ENCODE measurements at places on chromosomes 11 and 22.

DNA sequence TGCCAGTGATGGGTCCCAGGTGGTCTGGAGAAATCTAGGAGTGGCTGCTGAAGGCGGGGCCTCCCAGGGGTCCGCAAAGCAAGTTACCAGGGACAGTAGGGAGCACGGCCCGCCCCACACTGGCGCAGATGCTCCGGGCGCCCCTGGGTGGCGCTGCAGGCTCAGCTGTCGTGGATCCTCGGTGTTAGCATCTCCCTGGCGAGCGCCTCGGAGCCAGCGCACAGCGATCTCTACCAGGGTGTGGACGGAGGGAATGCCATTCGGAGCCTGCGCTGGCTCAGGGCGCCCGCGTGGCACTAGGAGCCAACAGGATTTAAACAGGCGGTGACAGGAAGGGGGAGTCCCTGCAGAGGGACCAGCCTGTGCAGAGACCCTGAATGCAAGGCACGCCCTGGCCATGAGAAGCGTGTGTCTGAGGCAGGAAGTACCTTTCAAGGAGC, 20.2 kb downstream of the FADS3 start:
- peak; percentile 56 for DNase-seq

- no peak for DNase-seq
Observed at GRCh38 chr11:64799623-64800302, 3.3 kb downstream of the MAP4K2 start.

- no peak for DNase-seq
Observed at GRCh38 chr11:64361659-64362058, 2.7 kb downstream of the RPS6KA4 start.

GRCh38 chr11:27545946-27546345, 39.4 kb upstream of the LIN7C start:
- no peak for DNase-seq

- no peak for DNase-seq
Observed at GRCh38 chr11:122703541-122704272, 48.2 kb downstream of the UBASH3B start.

DNA sequence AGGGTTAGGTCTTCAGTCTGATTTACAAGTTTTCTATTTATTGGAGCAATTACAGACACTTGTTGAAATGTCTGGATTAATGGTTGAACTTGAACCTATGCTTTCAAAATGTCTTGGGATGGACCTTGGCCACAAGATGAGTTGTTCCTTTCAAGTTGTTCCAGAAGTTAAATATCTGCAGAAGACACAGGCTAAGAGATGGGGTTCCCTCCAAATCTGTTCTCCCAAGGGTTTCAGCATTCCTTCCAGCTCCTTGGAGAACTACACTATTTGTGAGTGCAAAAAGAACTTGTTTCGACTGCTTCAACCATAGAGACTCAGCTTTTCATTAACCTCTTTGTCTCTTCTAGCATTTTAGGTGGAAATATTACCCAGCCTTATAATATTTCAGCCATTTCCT, 189.0 kb upstream of the BLID start:
- DNase-seq = no peak

DNA sequence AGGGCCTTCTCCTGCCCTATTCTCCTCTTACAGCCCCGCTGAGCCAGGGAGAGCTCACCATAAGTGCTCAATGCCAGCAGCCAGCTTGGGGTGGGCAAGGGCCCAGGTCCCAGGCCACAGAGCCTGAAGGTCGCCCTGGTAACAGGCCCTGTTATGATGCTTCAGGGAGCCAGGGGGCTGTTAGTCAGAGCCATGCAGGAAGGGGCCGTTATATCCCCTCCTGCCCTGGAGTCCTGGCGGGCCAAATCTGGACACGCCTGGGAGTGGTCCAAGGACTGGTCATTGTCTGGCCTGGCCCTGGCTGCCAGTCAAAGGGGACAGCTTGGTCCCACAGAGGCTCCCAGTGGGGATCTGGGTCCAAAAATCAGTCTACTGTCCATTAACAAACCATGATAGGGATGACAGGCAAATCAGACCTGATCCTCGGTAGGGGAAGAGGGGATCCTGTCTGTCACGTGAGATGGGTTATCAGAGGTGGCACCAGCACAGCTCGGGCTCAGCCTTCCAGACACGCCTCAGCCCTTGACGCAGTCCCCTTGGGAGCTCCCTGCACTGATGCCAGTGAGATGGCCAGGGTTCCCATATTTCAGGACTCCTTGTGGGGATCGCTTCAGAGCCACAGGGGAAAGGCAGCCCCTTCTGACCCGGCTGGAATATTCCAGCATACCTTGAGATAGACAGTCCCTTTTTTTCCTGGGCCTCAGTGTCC, 55.9 kb downstream of the LRRC32 start:
- no peak for DNase-seq

DNA sequence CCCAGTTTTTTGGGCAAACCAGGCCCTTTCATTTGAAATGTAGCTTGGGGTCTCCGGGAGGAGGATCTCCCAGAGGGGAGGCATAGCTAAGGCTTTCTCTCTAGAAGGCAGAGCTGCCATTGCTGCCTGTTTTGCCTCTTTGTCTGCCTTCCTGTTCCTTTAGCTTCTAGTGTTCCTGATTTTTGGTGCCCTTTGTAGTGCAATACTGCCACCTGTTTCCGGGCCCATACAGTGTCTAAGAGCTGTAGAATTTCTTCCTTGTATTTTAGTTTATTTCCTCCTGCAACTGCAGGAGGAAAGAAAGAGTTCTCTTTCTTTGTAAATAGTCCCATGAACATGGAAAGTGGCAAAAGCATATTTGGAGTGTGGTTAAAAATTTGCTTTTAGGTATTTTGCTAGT, 19.3 kb upstream of the GLYATL1 start:
- no peak for DNase-seq

DNA sequence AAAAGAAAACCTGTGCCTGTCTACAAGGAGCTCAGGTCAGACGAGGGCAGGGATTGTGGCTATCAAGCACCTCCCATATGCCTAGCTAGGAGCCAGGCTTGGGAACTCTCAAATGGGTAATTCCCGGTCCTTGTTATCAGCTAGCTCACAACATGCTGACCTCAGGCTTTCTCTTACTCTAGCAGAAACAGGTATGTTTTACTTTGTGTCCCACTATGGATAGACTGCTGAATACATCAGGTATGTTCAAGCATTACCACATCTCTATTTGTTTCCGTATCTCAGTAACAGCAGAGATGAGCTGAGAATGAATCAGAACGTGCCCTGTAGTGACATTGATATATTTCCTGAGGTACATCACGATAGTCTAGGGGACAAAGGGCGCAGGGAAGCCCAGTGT, 29.4 kb downstream of the SHISA8 start:
- DNase-seq = no peak

GRCh38 chr11:121328176-121328966, 35.8 kb downstream of the SC5D start:
- no peak for DNase-seq

GRCh38 chr22:30212996-30213441, 33.5 kb downstream of the LIF start:
- no peak for DNase-seq

GRCh38 chr11:15909937-15910598, 446.3 kb downstream of the SOX6 start:
- no peak for DNase-seq

DNA sequence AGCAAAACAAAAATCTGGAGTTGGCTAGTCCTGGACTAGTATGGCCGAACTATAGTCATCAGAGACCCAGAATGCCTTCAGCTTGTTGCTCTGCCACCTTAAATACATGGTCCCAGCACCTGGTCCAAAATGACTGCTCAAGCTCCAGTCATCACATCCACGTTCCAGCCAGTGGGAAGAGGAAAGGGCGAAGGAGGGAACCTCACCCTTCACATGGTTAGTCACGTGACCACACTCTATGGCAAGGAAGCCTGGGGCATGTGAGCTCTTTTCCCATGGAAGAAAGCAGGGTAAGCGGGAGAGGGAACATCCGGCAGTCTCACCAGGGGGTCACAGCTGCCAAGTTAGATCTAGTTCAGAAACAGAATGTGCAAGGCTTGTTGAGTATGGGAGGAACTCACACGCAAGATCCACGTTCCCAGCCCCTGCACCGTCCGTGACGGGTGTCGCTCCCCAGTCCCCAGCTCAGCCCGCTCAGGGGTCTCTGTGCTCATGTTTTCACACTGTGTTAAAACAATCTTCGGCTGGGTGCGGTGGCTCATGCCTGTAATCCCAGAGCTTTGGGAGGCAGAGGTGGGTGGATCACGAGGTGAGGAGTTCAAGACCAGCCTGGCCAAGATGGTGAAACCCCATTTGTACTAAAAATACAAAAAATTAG, 1.9 kb upstream of the ANO9 start:
- no peak for DNase-seq

- DNase-seq = peak; percentile 51
Observed at GRCh38 chr22:35541254-35541748, 670 bp downstream of the RASD2 start.

DNA sequence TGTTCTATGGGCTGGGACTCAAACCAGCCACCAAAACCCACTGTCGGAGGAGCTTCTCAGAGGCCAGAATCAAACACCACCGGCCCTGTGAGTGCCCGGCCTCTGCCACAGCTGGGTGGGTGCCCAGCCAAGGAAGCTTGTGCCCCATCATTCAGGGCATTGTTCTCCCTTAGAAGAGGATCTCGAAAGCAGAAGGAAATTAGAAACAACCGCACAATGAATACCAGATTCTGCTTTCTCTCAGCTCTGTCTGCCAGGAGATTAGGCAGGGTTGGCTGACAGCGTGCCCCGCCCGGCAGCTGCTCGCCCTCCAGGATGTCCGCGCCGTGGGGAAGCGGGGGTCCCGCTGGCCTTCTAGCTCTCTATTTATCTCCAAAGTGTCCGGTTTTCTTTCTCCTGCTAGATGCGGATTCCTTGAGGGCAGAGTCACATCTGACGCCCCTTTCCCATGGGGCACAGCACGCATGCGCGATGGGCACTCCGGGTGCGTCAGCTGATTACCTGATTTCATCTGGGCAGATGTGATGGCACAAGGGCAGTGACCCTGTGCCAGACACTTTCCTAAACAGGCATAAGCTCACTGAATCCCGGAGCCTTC, 25.5 kb downstream of the SCGB1A1 start:
- DNase-seq = peak; percentile 59

DNA sequence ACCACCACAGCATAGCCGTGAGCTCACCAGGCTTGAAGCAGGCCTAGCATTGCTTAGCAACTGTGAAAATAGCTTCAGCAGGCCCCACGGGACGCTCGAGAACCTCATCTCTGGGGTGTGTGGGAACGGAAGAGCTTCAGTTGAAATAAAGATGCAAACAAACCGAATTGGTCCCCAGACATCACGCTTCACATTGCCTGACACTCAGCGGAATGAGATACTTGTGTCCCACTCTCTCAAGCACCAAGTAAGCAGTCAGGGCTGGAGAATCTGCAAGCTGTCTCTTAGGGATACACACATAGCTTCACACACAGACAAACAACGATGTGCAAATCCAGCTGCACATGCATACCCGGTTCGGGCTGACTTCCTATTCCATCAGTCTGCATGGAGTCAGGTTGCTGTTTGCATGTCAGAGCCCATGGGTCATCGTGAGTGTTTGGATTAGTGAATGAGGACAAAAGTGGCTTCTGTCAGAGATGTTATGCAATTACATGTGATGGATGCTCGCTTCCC, 205.7 kb downstream of the SNX19 start:
- DNase-seq = no peak

DNA sequence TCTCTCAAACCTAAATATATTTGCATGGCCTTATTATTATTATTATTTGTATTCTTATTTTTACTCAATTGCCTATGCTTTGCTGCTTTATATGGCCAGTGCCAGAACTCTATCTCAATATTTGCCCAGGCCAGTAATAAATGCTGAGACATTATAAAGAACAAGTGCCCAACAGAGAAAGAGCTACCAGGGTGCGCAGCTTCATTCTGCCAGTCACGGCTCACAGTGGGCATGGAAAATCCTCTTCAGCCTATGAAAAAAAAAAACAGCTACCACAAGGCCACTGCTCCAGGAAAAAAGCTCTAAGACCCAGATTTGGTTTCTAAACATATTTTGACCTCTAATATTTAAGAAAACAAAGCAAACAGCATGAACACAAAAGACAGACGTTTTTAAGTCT, 1223.6 kb downstream of the LRRC4C start:
- no peak for DNase-seq

GRCh38 chr11:107017433-107018218, 650 bp downstream of the GUCY1A2 start:
- no peak for DNase-seq

DNA sequence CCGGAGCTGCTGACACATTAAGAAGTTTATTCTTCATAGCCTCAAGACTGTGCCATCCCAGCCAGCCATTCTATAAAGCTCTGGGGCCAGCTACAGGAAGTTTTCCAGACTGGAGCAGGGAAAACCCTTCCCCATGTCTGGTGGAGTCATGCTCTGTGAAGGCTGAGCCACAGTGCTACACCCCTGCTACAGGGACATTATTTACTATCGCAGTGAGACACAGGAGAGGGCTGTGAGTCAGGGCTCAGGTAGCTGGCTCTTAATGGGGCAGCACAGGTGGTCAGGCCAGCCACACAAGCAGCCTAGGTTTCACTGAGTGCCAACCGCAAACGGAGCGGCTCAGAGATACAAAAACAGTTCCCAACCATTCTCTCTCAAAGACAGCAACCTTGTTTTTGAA, 12.1 kb downstream of the HPS4 start:
- no peak for DNase-seq

DNA sequence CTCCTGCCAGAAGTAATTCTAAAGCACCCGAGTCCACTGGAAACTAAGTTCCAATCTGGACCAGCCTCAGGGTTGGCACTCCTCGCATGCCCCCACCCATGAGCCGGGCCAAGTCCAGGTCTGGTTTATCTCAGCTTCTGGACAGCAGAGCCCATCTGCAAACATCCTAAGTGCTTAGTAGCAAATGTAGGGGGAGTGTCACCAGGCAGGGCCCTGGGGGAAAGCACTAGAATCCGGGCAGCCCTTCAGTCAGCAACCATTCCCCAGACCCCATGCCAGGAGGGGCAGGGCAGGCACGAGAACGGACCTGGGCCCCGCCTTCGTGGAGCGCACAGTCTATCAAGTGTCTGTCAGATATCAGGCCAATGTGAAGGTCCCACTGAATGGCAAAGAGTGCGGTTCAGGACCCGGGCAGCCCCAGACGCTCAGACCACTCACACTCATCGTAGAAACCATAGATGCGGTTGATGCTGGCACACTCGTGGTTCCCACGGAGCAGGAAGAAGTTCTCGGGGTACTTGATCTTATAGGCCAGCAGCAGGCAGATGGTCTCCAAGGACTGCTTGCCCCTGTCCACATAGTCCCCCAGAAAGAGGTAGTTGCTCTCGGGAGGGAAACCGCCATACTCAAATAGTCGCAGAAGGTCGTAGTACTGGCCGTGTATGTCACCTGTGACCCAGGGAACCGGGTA, 1.3 kb downstream of the PPP1CA start:
- no peak for DNase-seq

GRCh38 chr11:115939731-115940421, 435.7 kb upstream of the CADM1 start:
- no peak for DNase-seq
